ENCODE measurements at places on chromosomes 4 and X. TPM values are rescaled to one million over a fixed set of nuclear protein-coding genes. Genes with fewer than 3 reads are reported as not detected.

- DNase-seq, result peak; percentile 16
These were observed 29.6 kb upstream of the ERVMER34-1 start for GRCh38 chr4:52780617-52781354.

DNA sequence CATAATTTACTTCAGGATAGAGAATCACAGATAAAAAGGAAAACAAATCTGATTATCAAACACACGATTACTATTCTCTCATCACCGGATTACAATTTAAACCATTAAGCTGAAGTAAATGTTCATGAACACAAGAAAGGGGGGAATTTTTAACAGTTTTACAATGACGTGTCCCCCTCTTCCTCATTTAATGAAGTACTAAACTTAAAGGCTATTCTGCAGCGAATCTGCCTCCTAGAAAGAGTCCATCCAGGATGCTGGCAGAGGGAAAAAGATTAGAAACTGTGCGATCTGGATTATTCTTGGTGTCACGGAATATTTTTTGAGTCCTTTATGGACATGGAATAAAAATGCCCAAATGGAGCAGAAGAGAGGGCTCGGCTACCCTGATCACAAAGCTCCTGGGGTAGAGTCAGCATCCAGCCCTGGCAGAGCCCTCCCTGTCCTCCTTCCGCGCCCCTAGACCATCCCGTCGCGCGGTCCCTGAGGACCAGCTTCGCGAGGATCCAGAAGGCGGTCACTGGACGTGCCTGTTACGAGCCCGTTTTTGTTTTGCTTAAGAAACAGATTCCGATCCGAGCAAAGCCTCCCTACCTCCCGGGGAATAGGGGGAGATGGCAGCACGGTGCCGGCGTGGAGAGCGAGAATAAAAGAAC is 1.2 kb downstream of the ELF2 start:
- no peak for DNase-seq

DNA sequence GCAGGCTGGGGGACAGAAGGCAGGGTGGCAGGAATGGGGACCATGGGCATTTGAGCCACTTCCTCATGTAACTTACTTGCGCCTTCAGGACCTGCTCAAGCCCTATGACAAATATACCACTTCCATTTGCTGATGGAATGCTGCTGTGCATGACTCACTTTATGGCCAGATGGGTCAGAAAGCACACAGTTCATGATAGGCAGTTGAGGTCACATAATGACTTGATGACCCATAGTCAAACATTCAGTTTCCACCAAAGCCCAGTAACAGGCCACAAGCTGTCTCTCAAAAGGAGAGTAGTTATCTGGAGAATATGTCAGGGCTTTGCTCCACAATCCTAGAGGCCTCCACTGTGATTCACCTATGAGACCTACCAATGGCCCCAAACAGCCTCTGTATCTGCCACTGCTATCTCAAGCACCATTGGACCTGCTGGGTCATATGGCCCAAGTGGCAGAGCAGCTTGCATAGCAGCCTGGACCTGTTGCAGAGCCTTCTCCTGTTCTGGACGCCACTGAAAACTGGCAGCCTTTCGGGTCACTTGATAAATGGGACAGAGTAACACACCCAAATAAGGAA is 5.3 kb upstream of the PAPSS1 start:
- DNase-seq, result no peak

DNA sequence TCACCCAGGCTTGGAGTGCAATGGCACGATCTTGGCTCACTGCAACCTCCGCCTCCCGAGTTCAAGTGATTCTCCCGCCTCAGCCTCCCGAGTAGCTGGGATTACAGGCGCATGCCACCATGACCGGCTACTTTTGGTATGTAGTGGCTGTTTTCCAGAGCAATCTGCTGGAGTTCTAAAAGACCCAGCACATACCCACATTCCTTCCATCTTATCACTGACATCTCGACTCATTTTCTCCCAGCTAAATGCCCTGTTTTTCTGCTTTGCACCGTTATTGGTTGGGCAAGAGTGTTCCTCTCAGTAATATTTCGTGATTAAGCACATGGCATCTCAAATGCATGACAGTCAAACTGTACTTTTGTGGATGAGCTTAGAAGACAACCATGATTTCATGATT is 53.7 kb downstream of the PRKX start:
- DNase-seq, result no peak

GRCh38 chr4:169058312-169058711 is 48.3 kb upstream of the CBR4 start:
- no peak for DNase-seq

DNA sequence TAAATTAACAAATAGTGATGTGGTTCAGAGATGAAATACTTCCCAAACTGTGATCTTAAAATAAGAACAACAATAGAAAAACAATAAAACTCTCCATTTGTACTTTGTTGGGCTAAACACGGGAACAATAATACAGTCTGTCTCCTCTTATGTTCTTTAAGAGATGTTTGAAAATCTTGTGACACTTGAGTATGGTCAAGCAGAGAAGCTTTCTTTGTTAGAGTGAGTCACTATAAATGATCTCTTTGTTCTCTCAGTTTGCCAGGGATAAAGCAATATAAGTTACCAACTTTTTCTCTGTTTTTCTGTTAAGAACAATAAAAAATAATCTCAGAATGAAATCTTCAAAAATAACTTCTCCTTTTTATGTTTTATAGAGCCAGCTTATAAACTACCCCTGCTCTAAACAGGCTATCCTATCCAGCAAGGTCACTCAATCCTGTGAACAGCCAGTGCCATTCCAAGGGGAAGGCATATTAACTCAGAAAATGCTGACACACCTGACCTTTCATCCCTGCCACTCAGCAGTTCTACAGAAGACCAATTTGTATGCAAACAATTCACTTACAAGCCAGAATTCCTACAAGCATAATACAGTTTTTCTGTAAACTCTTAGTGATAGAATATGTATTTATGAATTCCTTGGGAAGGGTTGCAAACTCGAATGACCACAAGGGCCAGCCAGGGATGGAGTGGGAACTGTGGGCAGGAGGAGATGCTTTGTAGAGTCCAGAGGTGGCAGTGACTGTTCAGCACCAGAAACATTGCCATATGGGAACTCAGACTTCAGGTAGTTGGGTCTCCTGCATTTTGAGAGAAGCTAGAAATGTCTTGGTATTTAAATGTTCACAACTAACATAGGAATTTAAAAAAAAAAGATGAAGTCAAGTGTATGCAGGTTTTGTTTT is 52.2 kb downstream of the AFM start:
- DNase-seq, result no peak

DNA sequence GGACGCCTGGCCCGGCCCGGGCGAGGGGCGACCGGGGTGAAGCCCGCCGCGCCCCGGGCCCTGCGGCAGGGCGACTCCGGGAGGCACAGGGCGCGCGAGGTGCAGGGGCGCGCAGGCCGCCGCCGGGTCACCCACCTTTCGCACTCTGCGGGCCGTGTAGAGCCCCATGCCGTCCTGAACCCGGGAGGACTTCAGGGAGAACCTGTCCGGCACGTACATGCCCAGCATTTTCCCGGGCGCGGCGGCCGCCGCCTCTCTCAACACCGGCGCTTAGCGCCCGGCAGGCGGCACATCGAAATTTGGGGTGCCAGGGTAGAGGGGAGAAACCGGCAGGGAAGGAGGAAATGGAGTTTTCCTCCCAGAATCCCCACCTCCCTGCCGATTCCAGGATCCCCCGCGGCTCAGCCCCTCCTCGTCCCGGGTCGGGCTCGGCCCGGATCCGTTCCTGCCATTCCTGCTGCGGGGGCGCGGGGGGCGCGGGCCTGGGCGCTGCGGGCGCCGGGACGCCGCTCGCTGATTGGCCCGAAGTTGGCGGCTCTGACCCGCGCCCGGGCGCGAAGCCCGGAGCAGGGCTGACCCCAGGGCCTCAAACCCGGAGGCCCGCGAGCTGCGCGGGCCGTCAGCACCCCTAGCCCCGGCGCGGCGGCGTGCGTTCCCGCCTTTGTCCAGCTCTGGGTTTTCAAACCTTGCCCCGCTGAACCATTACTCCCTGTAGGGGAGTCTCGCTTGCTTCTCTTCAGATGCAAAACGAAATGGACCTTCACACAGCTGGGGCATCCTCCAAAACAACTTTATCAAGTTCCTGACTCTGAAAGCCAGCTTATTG is at the start of gene PRDM5:
Gene PRDM5 (minus strand): TSS at position 346 of the 826 bp plus-strand sequence. CDS start 118 bp downstream, at position 228.
- DNase-seq, result peak; percentile 63

- no peak for DNase-seq
These were observed 27.0 kb downstream of the SLC10A6 start for GRCh38 chr4:86822136-86822535.

DNA sequence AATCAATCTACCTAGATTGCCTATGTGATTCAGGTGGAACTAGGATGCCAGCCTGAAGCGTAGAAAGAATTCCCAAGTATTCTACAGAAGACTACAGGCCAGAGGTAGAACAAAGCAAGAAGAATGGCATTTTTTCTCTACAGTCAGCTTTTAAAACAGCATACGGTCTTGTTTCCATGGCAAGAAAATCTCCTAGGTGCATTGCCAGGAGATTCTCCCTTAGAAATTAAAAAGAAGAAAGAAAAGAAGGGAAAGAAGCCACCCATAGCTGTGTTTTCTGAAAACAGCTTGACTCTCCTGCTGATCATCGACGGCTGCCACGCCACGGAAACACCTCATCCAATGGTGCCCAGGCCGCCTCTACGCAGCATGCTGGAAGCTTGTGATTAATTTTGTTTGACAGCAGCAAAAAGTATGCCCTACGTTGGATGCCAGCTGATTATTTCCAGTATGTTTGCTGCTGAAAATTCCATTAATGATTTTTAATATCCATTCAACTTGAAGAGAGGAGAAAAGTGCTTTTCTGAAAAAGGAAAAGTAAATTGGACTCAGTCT is 24.1 kb downstream of the ANK2 start:
- no peak for DNase-seq

DNA sequence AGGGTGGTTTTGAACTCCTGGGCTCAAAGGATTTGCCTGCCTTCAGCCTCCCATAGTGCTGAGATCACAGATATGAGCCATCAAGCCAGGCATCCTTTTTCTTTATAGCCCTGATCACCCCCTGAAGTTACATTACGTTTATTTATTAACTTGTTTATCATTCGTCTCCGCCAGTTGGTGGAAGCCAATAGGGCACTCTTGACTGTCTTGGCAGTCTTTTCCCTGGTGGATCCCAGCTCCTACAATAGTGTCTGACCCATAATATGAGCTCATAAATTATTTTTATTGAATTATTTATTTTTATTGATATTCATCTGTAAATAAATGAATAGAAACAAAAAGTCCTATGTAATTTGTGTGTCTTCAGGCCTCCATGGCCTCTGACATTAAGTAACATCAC is 484.3 kb upstream of the FAT1 start:
- no peak for DNase-seq

DNA sequence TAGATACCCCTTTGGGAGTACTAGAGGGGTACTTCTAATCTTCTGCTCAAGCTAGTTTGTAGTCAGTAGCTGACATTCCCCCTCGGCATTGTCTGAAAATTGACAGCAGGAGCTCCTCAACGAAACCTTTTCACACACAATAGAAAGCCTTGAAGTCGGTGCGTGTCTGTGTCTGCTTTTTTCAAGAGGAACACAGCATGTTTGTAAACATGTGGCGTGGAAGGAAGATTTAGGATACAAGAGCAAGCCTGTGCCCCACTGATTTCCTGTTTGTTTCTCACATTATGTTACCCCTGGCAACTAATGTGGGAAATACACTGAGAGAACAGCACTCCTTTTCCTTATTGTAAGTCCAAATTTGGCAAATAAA is 252.6 kb downstream of the ANKRD50 start:
- DNase-seq, result no peak

GRCh38 chr4:108173599-108174057 is 4.9 kb upstream of the LEF1 start:
- DNase-seq, result no peak

- no peak for DNase-seq
These were observed at the start of gene SFRP2 for GRCh38 chr4:153788413-153789276. TSS of gene SFRP2 (minus strand) at chr4:153789083. CDS start at chr4:153788835, 248 bp downstream.

- no peak for DNase-seq
These were observed 60.9 kb downstream of the AASDH start for GRCh38 chr4:56326363-56326762.

GRCh38 chr4:16158504-16158852 is 67.8 kb downstream of the TAPT1 start:
- DNase-seq, result no peak

GRCh38 chr4:112502871-112503270 is 13.1 kb downstream of the NEUROG2 start:
- no peak for DNase-seq

- DNase-seq, result no peak
These were observed 10.1 kb upstream of the NKX1-1 start for GRCh38 chr4:1416051-1416947.

DNA sequence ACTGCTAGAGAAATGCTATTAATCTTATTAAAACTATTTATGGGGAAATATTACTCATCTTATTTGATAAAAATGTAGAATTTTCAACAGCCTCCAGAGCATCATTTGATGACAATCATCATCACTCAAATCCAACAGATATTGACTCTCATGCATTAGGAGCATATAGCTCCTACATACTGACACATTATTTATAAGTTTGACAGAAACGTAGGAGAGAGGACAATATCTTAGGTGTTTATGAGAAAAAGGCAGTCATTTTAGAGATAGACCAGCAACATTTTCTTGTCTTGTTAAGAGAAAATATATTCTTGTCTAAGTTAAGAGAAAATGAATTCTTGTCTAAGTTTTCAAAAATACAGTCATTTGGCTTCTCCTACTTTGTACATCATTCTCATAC is 2550.2 kb downstream of the PCDH7 start:
- DNase-seq, result no peak

DNA sequence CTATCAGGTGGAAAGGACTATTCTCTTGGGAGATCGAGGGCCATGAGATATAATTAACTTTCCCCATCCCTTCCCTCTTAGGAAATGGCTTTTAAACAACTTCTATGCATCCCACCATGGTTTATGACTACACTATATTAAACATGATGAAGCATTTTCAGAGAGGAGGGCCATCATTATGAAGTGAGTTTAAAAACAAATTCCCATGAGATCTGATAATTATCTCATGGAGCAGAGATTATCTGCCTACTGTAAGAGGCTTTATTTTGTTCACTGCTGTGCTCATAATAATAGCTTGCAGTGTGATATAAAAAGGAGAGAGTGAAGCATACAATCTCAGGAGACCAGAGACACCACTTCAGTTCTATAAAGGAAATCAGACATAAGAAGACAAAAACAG is 330.5 kb upstream of the ZFP42 start:
- no peak for DNase-seq

DNA sequence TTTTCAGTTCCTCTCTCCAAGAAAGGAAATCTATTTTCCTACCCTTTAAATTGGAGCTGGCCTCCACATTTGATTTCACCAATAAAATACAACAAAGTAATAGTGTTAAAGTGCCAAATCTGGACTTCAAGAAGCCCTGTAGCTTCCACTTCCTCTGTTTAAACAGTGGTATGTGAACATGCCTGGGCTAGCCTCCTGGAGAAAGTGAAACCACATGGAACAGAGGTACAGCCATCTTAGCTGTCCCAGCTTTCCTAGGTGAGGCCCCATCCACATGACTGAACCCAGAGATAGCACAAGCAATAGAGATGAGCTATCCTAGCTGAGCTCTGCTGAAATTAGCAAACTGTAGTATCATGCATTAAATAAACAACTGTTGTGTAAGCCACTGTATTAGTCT is 131.8 kb upstream of the VCX start:
- no peak for DNase-seq

VCX gene
- total RNA-seq, result not detected

UGT2A1 gene
- total RNA-seq, result not detected

ZXDA gene
- 2.3 TPM for total RNA-seq

ATP2B3 gene
- not detected for total RNA-seq

BRS3 gene
- not detected for total RNA-seq

NPY5R gene
- not detected for total RNA-seq

HCFC1 gene
- total RNA-seq, result 9.5 TPM

PDHA2 gene
- total RNA-seq, result not detected

SMS gene
- total RNA-seq, result 552 TPM

STK32B gene
- 5.3 TPM for total RNA-seq
